ENCODE measurements at places on chromosomes 1 and 21.

GRCh38 chr1:237851210-237851845 is 39.4 kb downstream of the ZP4 start:
- no peak for DNase-seq

DNA sequence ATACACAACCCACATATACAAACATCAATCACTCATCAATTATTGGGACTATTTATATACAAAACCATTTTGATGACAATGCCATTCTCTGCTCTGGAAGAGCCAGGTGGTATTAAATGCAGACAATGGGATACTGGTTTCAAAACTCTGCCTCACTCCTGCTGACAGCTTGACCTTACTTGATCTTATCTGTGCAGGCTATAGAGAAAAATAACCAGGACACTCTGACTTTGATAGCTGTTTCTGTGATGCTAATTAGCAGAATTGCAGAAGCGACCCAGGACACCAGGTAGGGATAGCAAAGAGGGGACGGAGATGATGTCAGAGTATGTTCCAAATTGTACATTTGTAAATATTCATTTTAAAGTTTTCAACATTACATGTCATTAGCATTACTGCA is 89.5 kb downstream of the OLFM3 start:
- DNase-seq, result no peak

DNA sequence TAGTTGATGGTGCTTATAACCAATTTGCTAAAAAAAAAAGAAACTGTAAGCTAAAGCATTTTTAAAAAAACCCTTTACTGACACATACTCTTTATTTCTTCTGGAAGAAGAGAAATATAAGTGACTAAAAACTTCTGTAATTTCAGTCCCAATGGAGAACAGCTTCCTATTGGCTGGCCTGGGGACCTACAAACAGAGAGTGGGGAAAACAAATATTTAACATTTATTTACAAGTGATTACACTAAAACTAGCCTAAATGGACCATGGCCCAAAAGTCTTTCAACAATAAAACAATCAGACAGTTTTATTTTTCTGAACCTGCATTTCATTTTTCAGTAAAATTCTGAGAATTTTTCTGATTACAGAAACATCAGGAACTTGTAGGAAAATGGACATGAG is 15.2 kb downstream of the TARBP1 start:
- DNase-seq, result no peak

DNA sequence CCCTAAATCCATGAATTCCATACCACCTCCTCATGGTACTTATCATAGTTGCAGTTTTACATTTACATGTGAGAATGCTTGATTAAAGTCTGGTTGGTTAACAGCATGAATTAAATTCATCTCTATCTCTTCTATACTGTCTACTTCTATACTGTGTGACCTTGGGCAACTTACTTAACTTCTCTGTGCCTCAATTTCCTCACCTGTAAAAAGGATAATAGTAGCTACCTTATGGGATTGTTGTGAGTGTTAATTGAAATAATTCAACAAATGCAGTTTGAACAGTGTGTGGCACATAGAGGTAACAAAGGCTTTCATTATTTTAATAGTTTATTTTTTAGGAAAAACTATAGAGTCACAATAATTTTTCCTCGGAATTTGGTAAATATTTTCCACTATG is 231.3 kb downstream of the RRAGC start:
- no peak for DNase-seq

GRCh38 chr1:111719674-111720132 is 19.5 kb downstream of the INKA2 start:
- DNase-seq, result no peak

DNA sequence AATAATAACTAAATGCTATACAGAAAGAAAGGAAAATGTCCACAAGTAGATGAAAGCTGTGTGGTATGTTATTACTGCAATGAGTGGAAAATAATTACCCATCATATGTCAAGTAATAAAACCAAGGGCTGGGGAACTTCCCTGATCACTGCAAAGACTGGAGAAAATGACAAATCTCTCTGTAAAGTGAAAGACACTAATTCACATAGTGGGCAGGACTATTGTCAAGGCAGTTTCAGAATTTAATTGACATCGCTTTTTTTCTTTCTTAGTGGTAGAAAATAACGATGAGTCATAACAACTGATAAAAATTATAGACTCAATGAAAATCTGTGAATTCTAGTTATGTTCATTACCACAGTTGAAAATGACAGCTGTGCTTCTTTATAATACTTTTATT is 153.7 kb upstream of the ST6GALNAC5 start:
- DNase-seq, result no peak
